ENCODE measurements at places on chromosomes 2 and 18.

DNA sequence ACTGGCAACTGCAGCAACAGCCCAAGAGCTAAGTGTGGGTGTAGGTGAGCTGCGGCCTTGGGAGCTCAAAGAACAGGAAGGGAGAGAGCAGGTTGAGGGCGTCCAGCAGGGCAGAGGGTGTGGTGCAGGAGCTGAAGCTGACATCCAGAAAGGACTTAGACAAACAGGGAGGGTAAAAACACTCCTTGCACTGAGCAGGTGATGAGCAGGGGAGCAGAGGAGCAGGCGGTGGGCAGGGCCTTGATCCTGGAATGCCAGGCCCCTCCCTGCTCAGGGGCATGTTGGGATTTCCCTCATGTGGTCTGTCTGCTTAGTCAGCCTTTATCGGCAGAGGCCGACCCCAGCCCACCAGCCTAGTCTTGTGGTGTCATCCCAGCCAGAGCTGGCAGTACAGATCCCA is 63.6 kb downstream of the VSNL1 start:
- no peak for DNase-seq

GRCh38 chr2:43131890-43132682 is 94.3 kb downstream of the ZFP36L2 start:
- DNase-seq = no peak

GRCh38 chr2:238313289-238313990 is 6.9 kb upstream of the TRAF3IP1 start:
- DNase-seq = no peak

- no peak for DNase-seq
Measured at GRCh38 chr18:75400366-75400765, 27.1 kb downstream of the SMIM21 start.

GRCh38 chr2:551621-552020 is 125.6 kb downstream of the TMEM18 start:
- DNase-seq = no peak

DNA sequence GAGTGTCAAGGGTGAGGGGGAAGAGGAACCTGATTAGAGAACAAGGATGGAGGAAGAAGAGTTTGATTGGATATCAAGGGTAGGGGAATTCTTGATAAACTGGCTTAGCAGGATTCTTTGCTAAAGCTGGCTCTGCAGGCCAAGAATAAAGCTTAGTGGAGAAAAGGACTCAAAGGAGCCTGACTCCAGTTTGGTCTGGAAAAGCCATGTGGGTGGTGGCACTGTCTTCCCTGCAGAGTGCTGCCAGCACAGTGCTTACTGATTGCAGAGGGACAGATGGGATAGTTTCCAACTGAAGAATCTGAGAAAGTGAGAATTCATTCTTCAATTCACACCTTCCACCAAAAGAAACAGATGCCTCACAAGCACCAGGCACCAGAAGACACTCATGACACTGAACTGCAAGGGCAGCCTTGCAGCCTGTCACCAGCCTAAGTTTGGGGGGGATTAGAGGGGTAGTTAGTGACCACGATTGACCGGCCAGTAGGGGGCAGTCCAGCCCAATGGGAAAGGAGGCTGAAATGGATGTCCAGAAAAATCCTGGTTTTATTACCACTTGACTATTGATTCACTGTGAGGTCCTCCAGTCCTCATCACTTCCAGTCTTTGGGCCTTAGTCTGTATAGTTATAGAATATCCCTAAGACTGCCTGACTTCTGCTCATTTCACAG is 334.5 kb downstream of the SMAD2 start:
- DNase-seq = no peak

- DNase-seq = no peak
Measured at GRCh38 chr2:185044323-185044874, 446.1 kb downstream of the ZNF804A start.

GRCh38 chr18:75247611-75248421 is 37.2 kb downstream of the TSHZ1 start:
- no peak for DNase-seq

- no peak for DNase-seq
Measured at GRCh38 chr2:178806543-178806942, 680 bp downstream of the TTN start.

GRCh38 chr2:183162362-183162761 is 38.1 kb downstream of the NUP35 start:
- no peak for DNase-seq

DNA sequence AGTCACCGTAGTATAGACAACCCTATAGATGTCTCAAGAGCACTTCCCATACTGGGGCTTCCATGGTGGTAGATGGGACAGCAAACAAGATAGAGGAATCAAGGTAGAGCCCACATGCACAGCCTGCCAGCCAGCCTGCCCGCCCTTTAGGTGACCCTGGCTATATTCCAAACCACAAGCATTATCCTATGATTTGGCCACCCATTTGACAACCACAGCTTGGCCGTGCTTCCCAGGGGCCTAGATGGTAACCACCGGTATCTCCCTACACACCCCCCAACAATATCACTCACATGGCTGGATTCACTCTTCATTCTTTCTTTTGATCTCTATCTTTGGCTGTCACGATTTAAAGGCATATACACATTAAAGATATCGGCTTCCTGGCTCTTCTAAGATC is 85.3 kb downstream of the CDK15 start:
- no peak for DNase-seq

DNA sequence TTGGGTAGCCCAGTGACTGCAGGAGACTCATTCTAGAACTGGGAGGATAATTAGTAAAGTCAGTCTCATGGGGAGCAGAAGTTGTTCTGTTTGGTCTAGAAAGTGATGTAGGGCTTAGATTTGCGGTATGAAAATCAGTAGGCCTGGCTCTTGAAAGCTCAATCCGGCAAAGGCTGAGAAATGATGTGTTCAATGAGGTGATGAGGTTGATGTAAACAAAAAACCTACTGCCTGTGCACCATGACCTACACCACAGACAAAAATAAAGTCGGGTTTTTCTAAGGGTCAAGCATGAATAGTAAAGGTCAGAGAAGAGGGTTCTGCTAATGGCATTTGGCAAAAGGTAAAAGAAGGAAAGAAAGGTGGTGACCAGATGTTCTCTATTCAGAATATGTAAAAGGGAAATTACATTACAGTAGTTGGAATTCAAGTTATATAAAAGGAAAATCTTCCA is 80.8 kb upstream of the COL5A2 start:
- DNase-seq = no peak

- no peak for DNase-seq
Measured at GRCh38 chr2:168574856-168575630, 119.0 kb downstream of the CERS6 start.

DNA sequence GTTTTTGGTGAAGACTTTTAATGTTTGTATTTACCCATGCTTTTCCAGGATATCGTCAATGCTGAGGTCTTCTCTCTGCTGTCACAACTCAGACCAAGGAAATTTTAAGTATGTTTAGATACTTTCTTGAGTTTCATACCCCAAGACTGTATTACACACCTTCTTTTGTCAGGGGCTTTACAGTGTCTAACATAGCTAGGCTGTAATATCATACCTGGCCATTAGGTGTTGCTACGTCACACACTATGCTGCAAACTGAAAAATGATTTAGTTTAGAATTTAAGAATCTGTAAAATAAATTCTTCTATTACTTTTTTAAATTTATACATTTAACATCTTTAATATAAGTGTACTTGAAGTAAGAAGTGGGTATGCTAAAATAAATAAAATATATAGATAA is 358.4 kb upstream of the NRP2 start:
- DNase-seq = no peak

GRCh38 chr18:37720663-37721062 is 155.1 kb upstream of the CELF4 start:
- no peak for DNase-seq

- no peak for DNase-seq
Measured at GRCh38 chr2:27809761-27810241, 38.3 kb downstream of the MRPL33 start.

- no peak for DNase-seq
Measured at GRCh38 chr2:236811062-236811656, 241.5 kb downstream of the ACKR3 start.

- DNase-seq = no peak
Measured at GRCh38 chr2:12389344-12390045, 327.2 kb upstream of the TRIB2 start.

GRCh38 chr2:111117598-111118480 is 2.9 kb upstream of the BCL2L11 start:
- DNase-seq = no peak

GRCh38 chr2:64111426-64111825 is 32.8 kb downstream of the PELI1 start:
- no peak for DNase-seq

GRCh38 chr2:19868701-19869580 is 32.8 kb downstream of the TTC32 start:
- no peak for DNase-seq

GRCh38 chr2:38551171-38551570 is 51.6 kb downstream of the HNRNPLL start:
- DNase-seq = no peak

GRCh38 chr2:18934886-18935285 is 345.5 kb upstream of the NT5C1B start:
- no peak for DNase-seq

- DNase-seq = no peak
Measured at GRCh38 chr2:144426981-144427479, 92.9 kb downstream of the ZEB2 start.

GRCh38 chr2:108165729-108166128 is 74.0 kb upstream of the SULT1C3 start:
- no peak for DNase-seq

GRCh38 chr2:153488072-153488471 is 9.5 kb upstream of the RPRM start:
- no peak for DNase-seq

DNA sequence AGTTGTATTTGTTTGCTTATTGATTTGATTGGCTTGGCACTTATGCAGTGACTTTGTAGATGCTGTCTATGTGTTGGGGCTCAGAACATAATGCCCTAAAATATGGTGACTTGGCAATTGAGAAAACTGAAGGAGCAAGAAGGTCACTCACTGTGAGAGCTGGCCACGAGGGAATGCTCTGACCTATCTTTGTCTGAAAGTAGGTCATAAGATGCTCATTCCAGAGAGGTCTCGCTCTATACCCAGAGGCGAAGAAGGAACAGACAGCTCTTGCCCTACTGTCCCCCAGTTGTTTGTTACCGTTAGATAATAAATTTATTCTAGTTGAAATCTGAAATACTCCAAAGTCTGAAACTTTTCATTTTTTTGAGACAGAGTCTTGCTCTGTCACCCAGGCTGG is 158.5 kb downstream of the TGIF1 start:
- no peak for DNase-seq

- peak; percentile 40 for DNase-seq
Measured at GRCh38 chr2:217551252-217551899, 451.4 kb downstream of the TNS1 start.

- DNase-seq = no peak
Measured at GRCh38 chr2:104856973-104857261, 3.0 kb downstream of the POU3F3 start.

DNA sequence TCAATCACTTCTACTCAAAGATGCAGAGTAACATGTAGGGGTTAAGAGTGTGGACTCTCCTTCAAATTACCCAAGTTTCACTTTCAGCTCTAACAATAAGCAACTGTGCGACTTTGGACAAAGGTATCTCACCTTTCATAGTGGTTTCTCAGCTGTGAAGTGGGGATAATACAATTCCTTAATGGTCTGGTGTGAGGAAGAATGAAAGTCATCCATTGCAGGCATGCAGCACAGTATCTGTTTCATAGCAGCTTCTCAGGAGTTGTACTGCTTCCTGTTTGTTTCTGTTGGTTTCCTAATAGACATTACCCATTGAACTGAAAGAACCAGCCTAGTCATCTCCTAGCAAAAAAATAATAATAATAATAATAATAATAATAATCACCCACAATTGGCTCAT is 74.4 kb downstream of the DDX18 start:
- no peak for DNase-seq

DNA sequence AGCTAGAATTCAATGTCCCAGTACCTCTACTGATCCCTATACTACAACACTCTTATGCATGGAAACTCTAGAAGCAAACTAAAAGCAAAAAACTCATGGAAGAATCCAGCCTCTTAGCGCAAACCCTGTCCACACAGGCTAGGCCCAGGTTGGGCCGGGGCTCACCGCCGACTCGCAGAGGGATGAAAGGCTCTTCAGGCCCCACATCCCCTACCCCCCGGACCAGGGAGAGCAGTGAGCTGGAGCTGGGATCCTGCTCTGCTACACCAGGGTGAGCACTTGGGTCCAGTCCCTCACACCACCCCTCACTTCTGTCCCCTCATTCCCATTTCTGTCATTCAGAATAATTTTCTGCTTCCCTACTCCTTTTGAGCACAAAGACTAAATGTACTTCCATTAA is 2.0 kb downstream of the OST4 start:
- DNase-seq = no peak
